CD14-positive monocyte (primary cell): ENCODE measurements at places on chromosomes 6 and 20. TPM values are rescaled to one million over a fixed set of nuclear protein-coding genes. Genes with fewer than 3 reads are reported as not detected.
A peak's percentile ranks its signal among the peaks of the same experiment; 100 is the strongest.

GRCh38 chr20:46929902-46930301 is 35.3 kb downstream of the EYA2 start:
- DNase-seq: no peak
- H3K4me3 ChIP-seq: no peak overlapping the region
- no peaks in the 10 kb centered on the region for H3K27me3 ChIP-seq
- no peaks in the 10 kb centered on the region for H3K4me1 ChIP-seq

- no peak overlapping the region for H3K27ac ChIP-seq
- no peak overlapping the region for H3K4me3 ChIP-seq
- H3K27me3 ChIP-seq: peaks cover 3% of the 10 kb centered on the region
These were observed 43.8 kb upstream of the LAMA4 start for GRCh38 chr6:112298021-112298745.

The TMEM170B gene
- polyA plus RNA-seq: 11.7 TPM

- no peaks in the 10 kb centered on the region for H3K36me3 ChIP-seq
- no peak overlapping the region for H3K4me3 ChIP-seq
- H3K27me3 ChIP-seq: no peaks in the 10 kb centered on the region
- H3K4me1 ChIP-seq: peaks cover 12% of the 10 kb centered on the region
These were observed 47.0 kb downstream of the MAP3K5 start for GRCh38 chr6:136745300-136745699.

DNA sequence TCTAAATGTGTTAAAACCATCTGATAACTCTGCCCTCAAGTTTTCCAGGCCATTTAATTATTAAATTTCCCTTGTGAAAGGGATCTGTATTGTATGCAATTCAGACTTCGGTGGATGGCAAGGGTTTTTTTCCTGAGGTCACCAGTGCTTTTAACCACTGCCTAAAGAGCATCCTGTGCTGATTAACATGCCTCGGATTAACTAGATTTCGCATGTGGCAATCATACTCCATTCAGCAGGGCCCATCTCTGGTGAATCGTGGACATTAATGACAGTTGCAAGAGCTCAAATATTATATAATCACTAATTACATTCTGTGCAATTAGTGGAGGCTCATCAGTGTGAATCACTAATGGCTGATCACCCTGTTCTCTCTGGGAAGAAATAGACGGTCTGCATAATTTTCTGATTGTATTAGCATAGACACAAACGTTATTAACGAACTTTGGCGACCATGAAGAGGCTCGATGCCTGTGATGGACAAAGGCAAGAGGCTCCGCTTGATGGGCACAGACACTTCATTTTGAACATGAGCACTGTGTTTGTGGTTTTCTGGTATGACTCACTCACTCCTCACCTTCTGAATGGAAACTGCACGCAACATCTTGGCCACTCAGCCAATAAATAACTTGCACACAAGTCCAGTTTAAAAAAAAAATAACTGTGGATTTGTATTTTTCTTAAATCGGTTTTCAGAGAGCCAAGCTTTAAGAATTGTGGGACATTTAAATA is 31.4 kb downstream of the LINC00237 start:
- no peak for DNase-seq
- no peaks in the 10 kb centered on the region for H3K4me1 ChIP-seq
- no peak overlapping the region for H3K27ac ChIP-seq
- peaks cover 6% of the 10 kb centered on the region for H3K27me3 ChIP-seq

DNA sequence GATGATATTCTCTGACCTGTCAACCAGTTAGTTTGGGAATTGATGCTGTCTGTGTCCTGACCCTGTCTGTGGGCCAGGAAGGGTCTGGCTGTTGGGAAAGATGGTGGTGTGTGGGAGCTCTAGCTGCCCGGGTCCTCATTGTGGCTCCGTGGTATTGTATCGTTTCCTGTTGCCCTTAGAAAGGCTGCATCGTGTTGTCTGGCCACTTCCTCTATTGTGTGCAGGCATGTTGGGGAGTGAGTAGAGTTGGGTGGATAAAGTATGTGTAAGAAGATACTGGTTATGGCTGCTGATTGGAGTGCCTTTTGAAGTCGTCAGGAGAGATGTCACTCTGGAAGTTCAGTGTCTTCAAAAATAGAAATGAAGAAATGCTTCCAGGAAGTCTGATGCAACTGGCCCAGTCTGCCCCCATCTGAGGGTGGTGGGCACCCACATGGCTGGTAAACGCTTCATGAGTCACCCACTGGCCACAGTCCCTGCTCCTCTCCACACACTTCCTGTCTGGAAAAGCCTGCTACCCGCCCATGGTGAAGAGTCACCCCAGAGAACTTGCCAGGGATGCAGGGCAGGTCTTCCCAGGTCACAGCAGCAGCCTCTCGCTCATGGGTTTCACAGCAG is 27.9 kb downstream of the PPARD start:
- H3K27ac ChIP-seq: peak overlapping the region; percentile 91
- DNase-seq: peak; percentile 96
- peaks cover 52% of the 10 kb centered on the region for H3K4me1 ChIP-seq
- H3K4me3 ChIP-seq: no peak overlapping the region
- H3K27me3 ChIP-seq: no peaks in the 10 kb centered on the region
- no peaks in the 10 kb centered on the region for H3K36me3 ChIP-seq

The ABCF1 gene
- polyA plus RNA-seq: 16.9 and 19.8 TPM in 2 replicates

DNA sequence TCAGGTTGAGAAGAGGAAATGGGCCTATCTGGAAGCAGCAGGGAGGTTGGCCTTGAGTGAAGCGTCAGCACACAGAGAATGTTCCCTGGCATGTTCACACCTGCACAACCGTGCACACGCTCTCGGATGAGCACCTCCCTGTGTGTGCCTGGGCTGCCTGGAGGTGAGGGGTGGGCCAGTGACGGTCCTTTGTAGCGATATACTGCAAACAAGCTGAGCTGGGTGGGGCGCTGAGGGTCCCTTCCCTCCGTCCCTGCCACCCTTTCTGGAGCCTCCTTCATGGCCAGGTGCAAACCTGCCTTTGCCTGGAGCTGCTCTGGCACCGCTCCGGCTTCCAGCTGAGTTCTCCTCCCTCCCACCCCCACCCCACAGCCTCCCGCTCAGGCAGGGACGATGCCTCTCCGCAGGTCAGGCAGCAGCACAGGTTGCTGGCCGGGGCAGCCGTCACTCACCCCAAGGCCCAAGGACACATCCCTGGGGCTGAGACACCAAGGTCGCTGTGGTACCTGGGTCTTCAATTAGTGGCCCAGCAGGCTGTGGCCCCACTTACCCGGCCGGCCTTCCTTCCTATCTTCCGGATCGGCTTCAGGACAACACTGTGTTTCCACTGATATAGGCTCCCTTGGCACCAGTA is 111.6 kb downstream of the ERMARD start:
- H3K27ac ChIP-seq: no peak overlapping the region
- DNase-seq: no peak
- H3K4me1 ChIP-seq: no peaks in the 10 kb centered on the region
- no peak overlapping the region for H3K4me3 ChIP-seq

- H3K4me3 ChIP-seq: no peak overlapping the region
- no peaks in the 10 kb centered on the region for H3K36me3 ChIP-seq
- no peak for DNase-seq
- no peak overlapping the region for H3K27ac ChIP-seq
- H3K27me3 ChIP-seq: no peaks in the 10 kb centered on the region
These were observed 57.1 kb downstream of the KIZ start for GRCh38 chr20:21182832-21183563.

DNA sequence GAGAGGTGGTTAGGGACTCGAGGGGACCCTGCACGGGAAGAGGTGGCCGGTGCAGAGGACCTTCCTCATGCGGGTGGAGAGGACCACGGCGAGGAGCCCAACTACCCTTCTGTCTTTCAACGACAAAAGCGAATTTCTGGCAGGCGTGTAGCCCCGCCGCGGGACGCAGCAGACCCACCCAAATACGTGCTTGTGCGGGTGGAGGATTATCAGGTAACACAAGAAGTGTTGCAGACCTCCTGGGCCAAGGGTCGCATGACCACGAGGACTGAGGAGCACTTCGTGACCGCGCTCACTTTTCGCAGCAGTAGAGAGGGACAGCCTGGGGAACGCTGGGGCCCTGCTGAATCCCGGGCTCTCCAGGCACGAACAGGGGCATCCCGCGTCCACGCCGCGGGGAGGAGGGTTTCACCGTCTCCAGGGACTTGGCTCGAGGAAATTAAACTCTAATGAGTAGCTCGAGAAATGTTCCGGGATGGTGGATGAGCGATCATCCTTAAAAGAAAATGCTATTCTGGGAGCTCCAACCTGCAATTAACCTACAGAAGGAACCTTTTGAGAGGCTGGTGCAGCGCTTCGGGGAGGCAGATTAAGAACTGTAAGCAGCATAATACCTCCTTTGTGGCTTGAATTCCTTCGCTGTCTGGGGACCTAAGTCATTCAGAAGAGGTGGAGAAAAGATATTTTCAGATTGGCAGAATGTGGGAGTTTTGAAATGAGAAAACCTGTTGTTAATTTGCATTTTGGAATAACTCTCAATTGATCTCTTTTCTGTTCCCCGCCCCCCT is 804 bp downstream of the C6orf141 start:
- peak overlapping the region; percentile 3 for H3K4me3 ChIP-seq
- peaks cover 16% of the 10 kb centered on the region for H3K4me1 ChIP-seq
- no peaks in the 10 kb centered on the region for H3K36me3 ChIP-seq
- no peak for DNase-seq
- peaks cover 37% of the 10 kb centered on the region for H3K27me3 ChIP-seq
- H3K27ac ChIP-seq: no peak overlapping the region

DNA sequence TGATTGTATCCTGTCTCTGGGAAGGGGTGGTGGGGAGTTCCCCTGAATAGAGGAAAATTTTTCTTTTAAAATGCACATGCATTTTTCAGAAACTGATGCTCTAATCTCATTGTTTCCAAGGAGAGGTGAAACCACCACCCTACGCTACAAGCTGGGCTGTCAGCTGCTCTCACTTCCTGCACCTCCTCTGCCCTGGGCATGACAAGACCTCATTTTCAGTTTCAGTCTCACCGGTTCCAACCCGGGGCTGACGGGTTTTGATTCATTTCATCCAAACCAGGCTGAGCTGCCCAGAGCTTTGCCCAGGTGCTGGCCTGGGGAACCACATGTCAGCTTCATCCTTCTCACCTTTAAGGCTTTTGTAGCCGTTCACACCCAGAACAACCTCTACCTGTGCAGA is 99.7 kb downstream of the EYA2 start:
- no peak for DNase-seq
- no peak overlapping the region for H3K27ac ChIP-seq
- H3K27me3 ChIP-seq: peaks cover 2% of the 10 kb centered on the region
- H3K36me3 ChIP-seq: no peaks in the 10 kb centered on the region
- H3K4me3 ChIP-seq: no peak overlapping the region

DNA sequence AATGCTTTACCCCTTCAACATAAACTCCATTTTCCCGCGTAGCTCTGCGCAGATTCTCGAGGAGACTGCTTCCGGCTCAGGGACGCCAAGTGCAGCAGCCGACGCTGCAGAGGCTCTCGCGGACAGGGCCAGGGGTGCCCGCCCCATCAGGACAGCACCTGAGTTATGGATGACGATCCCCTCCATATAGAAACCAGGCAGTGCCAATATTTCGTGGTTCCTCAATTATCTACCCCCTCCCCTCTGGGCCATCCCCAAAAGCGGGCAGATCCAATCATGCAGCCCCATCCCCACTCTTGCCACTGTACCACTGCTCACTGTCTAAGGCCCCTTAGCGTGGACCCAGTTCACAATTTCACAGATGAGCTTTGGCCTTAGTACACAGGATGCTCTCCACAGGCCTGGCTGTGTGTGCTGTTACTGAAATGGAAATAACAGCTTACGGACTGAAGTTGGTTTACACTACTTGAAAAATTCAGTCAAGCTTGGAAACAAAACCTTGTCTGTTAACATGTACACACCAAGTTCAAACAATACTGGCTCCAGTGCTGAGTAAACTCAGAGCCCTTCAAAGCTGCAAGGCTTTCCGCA is 74.5 kb downstream of the DACT2 start:
- no peaks in the 10 kb centered on the region for H3K36me3 ChIP-seq
- no peak overlapping the region for H3K27ac ChIP-seq
- no peak for DNase-seq
- H3K4me3 ChIP-seq: no peak overlapping the region

The FOXA2 gene
- polyA plus RNA-seq: not detected

GRCh38 chr6:51842804-51843378 is 244.5 kb downstream of the PKHD1 start:
- no peak for DNase-seq
- H3K4me1 ChIP-seq: no peaks in the 10 kb centered on the region
- no peaks in the 10 kb centered on the region for H3K27me3 ChIP-seq
- no peaks in the 10 kb centered on the region for H3K36me3 ChIP-seq
- H3K27ac ChIP-seq: no peak overlapping the region

GRCh38 chr20:49446808-49447207 is 35.7 kb downstream of the KCNB1 start:
- no peak overlapping the region for H3K4me3 ChIP-seq
- no peaks in the 10 kb centered on the region for H3K36me3 ChIP-seq
- no peak overlapping the region for H3K27ac ChIP-seq

DNA sequence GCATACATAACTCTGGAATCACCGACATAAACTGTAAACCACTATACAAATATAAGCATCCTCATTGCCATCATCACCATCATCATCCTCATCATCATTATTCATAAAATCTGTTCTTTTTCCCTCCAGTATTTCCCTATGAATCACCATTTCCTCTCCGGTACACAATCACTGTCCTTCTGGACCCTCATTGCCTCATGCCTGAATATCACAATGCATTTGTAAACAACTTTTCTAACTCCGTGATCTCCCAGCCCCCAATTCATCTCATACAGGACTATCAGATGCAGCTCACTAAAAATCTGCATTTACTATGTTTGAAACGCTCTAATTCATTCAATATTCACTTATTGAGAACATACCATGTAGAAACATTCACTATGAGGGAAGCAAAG is 339.7 kb downstream of the TBC1D32 start:
- no peak overlapping the region for H3K27ac ChIP-seq
- no peak for DNase-seq
- no peaks in the 10 kb centered on the region for H3K36me3 ChIP-seq
- H3K4me3 ChIP-seq: no peak overlapping the region
- H3K4me1 ChIP-seq: no peaks in the 10 kb centered on the region

The VGLL2 gene
- polyA plus RNA-seq: not detected
